ENCODE measurements at places on chromosomes 3 and 15.

GRCh38 chr3:79418855-79419621 lies 348.8 kb downstream of the ROBO1 start:
- no peak for DNase-seq

DNA sequence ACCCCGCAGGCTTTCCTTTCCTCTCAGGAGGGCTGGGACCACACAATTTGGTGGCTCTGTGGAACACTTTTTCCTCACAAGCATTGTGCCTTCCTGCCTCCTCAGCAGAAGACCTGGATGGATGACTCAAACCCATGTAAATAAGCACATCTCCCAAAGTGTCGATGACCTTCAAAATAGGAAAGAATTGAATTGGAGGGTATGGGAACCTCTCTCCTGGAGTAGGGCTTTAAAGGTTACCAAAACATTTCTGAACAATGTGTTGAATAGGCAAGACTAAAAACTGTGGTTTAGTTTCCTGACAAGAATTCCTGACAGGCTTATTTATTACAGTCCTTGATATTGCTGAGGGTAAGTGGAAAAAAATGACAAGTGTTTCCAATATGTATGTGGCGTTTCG lies 118.2 kb downstream of the ALDH1A2 start:
- no peak for DNase-seq

- no peak for DNase-seq
Observed at GRCh38 chr3:8317661-8318649, 183.7 kb upstream of the LMCD1 start.

DNA sequence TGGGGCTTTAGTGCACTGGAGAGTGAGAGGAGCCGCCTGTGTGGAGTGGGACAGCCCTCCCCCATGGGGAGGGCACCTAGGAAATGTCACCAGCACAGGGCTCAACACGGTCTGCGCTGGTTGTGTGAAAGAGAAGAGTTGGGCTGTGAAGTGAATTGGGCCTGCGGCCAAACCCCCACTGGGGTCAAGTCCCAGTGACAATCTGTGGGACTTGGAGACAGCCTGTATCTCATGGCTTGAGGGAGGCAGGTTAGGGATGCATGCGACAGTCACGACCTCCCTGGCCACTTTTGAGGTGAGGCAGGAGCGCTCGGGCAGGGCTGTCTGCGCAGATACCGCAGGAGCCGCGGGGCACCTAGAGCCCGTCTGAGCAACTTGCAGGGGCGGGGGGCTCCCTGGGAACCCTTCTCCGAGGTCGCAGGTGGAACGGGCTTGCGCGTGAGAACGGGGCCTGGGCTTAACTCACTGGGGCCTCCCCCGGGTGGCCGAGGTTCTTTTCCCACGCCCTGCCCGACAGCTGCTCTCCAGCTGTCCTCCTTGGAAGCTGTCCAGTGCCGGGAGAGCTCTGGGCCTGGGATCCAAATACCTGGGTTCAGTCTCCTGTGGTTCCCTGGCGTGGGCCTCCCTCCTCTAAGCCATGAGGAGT lies 77.4 kb downstream of the SNRK start:
- DNase-seq: no peak

GRCh38 chr15:98035577-98036010 lies 75.1 kb downstream of the ARRDC4 start:
- no peak for DNase-seq

DNA sequence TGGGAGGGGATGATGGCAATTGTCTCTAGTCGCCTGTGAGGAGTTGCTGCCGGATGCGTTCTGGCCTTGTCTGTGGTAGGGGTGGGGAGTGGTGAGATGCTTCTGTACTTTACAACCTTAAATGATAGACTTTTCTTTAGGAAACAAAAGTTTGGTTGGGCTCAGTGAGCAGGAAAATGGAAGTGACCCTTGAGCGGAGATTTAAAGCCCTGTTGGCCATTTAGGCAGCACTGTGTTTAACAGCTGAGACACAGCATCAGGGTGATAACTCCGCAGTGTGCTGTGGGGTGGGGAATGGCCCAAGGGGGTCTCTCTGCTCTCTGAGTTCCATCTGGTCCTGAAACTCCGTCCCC lies 36.6 kb downstream of the SPSB4 start:
- DNase-seq: no peak

- no peak for DNase-seq
Observed at GRCh38 chr3:124059580-124059979, 67.7 kb upstream of the ROPN1 start.

- no peak for DNase-seq
Observed at GRCh38 chr3:78571486-78571885, 1196.3 kb downstream of the ROBO1 start.

DNA sequence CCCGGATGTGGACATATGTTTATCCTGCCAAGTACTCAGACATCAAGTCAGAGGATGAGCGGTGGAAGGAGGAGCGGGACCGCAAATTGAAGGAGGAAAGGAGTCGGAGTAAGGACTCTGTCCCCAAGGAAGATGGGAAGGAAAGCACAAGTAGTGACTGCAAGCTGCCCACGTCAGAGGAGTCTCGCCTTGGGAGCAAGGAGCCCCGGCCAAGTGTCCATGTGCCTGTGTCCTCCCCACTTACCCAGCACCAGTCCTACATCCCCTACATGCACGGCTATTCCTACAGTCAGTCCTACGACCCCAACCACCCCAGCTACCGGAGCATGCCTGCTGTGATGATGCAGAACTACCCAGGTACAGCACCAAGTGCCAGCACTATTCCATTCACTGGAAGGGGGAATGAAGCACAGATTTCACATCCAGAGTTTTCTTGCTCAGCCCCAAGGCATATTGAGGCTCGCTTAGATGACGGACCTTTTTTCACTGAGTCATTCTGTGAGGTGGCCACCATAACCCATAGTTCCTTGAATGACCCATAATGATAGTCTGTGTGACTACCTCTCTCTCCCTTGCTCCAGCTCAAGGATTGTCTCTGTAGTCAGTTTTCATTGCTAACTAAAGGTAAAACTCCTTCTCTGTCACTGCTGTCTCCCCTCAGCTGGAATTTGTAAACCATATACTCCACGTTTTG lies 97.1 kb downstream of the RBPMS2 start:
- no peak for DNase-seq

GRCh38 chr3:155876037-155876436 lies 5.6 kb downstream of the GMPS start:
- DNase-seq: no peak

DNA sequence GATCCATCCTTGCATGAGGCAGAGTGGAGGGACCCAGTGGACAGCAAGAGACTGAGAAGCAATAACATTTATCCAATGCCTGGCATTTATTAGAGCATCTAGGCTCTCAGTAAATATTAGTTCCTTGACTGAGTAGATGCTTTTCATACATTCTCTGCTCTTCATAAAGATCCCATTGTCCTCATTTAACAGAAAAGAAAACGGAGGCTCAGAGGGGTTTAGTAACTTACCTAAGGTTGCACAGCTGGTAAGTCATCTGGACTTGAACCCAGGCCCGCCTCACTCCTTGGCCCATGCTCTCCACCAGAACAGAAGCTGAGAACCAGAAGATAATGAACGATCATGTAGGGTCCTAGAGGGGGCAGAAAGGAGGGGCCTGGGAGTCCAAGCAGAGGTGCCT lies 52.2 kb upstream of the SEC22A start:
- no peak for DNase-seq

DNA sequence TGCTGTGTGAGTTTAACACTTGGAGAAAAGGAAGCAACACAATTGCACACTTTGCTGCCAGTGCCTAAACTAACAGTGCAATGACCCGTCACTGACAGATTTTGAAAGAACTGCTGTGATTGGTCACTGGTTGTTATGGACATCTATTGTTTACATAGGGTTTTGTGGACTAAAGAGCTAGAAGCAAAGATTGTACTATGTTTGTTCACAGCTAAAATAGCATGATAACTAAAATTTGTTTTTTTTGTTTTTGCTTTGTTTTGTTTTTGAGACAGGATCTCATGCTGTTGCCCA lies 112.4 kb upstream of the GOLGA8J start:
- no peak for DNase-seq

Measured in NCI-H748 treated with DMSO at 0.1 percent for 48 hours (cell line).